Uterus (tissue), 4 donors: ENCODE measurements at places on chromosomes 5 and 9. TPM values are rescaled to one million over a fixed set of nuclear protein-coding genes. Genes with fewer than 3 reads are reported as not detected.

PAEP gene
- total RNA-seq, result not detected

IL9 gene
- not detected for total RNA-seq

PLPP7 gene
- total RNA-seq, result 45.3 TPM

OR1Q1 gene
- total RNA-seq, result not detected

LMNB1 gene
- 66.7 TPM for total RNA-seq
